Activated CD4-positive, CD25-positive, alpha-beta regulatory T cell treated with anti-CD3 and anti-CD28 coated beads, Interleukin-2, amount 50 U/mL, for 24 hours (primary cell): ENCODE measurements at places on chromosomes 1 and 21.

- ATAC-seq = no peak
Observed at GRCh38 chr21:45423201-45423955, 18.4 kb downstream of the COL18A1 start.

DNA sequence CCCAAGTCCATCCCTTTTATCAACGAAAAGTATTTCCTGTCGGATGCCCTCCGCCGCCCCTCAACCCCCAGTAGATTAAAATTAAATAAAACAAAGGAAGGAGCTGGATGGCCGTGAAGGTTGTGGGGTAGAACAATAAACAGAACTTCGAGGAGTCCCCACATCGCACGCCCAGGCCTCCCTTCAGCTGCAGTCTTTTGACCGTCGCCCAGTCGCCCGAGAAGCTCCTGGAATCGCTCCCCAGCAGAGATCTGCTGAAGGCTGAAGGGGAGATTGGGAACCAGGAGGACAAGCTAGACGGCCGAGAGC is 905 bp downstream of the BARHL2 start:
- ATAC-seq = no peak

GRCh38 chr1:58979086-58979485 is 195.2 kb upstream of the JUN start:
- no peak for ATAC-seq

- ATAC-seq = no peak
Observed at GRCh38 chr1:30883389-30884172, 25.0 kb downstream of the SDC3 start.

DNA sequence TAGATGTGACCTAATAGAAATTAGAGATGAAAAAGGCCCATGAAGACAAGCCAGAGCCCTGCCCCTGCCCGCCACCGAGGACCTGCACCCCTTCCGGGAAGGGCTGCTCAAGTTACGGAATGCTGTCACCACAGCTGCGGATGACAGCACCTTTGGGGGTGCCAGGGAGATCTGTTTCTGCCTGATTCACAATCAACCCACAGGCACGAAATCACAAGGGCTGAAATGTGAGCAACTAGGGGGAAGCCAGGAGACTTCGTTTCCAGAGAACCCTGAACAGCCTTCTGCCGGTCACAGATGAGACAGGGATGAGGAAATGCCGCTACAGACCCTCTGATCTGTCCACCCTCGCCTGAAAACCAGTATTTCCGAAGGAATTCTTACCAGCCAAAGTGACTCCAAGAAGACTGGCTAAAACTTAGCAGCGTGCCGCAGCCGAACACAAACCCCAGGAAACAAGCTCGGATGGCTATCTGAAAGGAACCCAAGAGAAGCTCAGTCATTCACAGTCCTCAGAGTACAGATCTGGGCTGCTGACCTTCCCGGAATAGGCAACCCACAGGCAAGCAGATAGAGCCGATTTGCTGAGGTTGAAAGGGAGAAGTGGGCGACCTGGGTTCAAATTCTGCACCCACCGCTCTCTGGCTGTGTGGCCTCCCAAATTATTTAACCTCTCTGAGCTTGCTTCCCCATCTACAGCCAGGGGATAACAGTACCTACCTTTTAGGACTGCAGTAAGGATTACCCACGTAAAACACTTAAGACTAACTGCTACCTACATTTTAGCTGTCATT is 1.1 kb downstream of the ICMT start:
- no peak for ATAC-seq

- ATAC-seq = no peak
Observed at GRCh38 chr1:174663358-174663757, 215.6 kb downstream of the GPR52 start.
